AG09319 (cell line): ENCODE measurements at places on chromosomes 4 and X.

DNA sequence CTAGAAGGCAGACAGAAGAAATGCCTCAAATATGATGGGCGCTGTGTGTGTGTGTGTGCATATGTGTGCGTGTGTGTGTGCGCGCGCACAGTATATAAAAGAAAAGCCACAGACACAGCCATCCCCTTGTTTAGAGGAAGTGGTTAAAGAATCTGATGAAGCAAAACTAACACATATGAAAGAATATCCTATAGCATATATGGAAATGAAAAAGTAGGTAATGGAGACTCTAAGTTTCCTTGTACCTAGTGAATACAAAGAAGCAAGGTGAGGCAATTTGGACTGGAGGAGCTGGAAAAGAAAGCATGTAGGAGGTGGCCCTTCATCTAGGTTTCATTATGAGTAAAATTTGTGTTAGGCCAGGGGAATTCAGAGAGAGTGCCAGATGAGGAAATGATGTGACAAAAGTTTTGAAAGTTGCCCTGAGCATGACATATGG, 58.6 kb upstream of the MCF2 start:
- DNase-seq, result no peak

- DNase-seq, result no peak
Observed at GRCh38 chr4:86898562-86898961, 6.3 kb upstream of the C4orf36 start.

GRCh38 chr4:107987916-107988762, 1.6 kb upstream of the HADH start:
- DNase-seq, result no peak

- DNase-seq, result no peak
Observed at GRCh38 chrX:120477453-120477852, 8.4 kb upstream of the LAMP2 start.

GRCh38 chr4:113618205-113618604, 143.3 kb downstream of the CAMK2D start:
- no peak for DNase-seq
